ENCODE measurements at places on chromosomes 3 and 15.

- DNase-seq = no peak
Observed at GRCh38 chr3:47337656-47338055, 43.2 kb upstream of the PTPN23 start.

GRCh38 chr3:17747174-17747889, 4.9 kb upstream of the TBC1D5 start:
- DNase-seq = no peak

- no peak for DNase-seq
Observed at GRCh38 chr3:193942516-193943055, 193.4 kb upstream of the HES1 start.

- peak; percentile 18 for DNase-seq
Observed at GRCh38 chr3:127673191-127674100, 694 bp downstream of the ABTB1 start.

- no peak for DNase-seq
Observed at GRCh38 chr3:108079043-108079442, 11.8 kb downstream of the CD47 start.

DNA sequence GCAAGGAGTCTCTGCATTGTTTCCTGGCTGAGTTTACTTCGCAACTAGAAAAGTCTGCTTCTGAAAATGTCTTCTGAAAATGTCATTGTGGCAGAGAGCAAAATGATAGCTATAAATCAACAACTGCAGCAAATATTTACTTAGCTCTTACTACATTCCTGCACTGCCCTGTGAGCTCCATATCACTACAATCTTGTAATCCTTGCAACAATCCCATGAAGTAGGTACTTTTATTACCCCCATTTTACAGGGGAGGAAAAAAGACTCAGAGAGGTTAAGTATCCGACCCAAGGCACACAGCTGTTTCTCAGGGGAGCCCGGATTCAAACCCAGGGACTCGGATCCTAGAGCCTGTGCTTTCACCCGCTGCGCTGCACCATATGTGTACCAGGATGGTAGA, 34.2 kb upstream of the SPTBN5 start:
- no peak for DNase-seq

DNA sequence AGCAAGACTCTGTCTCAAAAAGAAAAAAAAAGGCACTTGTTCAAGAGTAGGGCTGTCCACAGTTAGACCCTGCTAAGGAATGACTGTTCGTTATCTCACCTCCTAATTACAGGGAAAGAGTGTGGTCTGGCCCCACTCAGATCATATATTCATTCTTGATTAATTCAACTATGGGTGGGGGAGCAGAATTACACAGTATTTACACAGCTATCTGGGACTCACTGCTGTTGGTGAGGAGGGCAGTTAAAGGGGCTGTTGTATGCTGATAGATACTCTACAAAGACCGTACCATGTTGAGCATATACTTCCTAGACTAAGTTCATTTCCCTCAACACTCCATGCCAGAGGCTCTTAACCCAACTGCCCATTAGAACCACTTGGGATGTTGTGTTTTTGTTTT, 3.8 kb upstream of the ZNF620 start:
- no peak for DNase-seq

DNA sequence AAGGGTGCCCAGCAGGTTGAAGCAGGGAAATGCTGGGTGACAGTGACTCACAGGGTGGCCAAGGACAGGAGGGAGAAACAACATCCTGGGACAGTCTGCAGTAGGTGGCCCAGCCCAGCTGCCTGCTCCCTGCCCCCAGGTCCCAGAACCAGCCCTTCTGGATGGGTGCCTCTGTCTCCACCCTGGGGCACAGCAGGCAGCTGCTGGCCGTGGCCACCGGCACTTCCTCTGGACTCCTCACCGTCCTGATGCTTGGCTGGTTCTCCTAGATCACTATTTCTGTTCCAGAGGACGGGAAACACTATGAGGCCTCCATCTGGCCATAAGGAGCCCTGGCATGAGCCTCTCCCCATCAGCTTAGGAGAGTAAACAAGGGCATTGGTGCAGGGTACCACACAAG, 258.9 kb downstream of the XXYLT1 start:
- no peak for DNase-seq

GRCh38 chr15:74598126-74598842, 17.4 kb upstream of the CLK3 start:
- DNase-seq = peak; percentile 88

GRCh38 chr15:38545179-38545578, 19.4 kb downstream of the RASGRP1 start:
- no peak for DNase-seq

DNA sequence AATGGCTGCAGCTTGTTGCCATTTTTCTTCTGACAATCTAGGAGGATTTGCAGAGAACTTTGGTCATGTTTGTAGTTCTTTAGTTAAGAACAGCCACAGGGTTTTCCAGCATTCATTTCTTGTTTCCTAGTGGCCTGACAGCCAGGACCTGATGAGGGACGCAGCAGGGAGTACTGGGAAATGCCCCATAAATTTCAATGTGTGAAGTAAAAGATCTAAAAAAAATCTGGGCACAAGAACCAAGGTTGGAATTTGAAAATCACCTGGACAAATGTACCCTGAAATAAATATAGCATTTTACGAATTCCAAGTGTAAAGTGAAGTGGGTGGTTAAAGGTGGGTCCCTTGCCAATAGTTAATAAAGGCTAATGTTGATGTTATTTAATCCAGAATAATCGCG, 195.0 kb downstream of the ZIC1 start:
- no peak for DNase-seq

DNA sequence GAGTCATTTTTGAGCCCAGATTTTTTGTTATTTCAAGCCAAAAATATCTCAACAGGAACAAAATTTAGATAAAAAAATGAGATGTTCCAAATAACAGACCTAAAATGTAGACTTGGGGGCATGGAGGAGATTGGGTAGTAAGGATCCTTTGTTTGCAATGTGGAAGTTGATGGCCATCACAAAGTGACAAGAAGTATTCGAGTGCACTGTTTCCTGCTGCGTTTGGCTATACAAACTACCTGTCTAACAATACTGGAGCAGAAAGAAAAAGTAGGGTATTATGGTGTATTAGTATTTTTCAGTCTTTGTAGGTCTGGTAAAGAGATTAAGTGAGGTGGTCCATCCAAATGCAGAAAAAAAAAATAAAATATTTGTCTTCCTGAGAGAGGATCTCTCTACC, 284.2 kb downstream of the C3orf38 start:
- no peak for DNase-seq

DNA sequence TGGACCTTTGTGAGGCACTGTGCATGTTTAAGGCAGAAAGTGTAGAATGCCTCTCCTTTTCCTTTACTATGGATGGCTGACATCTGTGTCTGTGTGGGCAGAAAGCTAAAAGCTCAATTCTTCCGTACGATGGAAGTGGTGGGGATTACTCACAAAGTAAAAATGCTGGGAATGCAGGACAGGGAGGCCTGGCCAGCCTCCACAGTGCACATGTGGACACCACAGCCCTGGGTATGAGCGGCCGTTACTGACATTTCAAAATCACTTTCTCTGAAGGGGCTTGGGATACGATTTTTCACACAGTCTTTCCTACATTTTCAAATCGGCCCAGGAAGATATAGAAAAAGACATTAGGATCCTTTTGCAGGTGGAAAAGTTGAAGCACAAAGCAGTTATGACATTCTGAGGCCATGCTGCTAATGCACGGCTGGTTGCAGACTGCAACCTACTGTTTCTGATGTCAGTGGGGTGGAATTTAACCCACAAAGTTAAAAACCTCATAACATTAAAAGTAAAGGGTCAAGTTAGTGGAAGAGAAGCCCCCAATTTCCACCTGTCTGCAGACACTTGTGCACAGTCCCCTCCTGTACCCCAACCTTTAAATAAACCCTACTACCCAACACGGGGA, 27.9 kb downstream of the EHD4 start:
- no peak for DNase-seq

- no peak for DNase-seq
Observed at GRCh38 chr3:11145888-11146287, 8.4 kb upstream of the HRH1 start.

DNA sequence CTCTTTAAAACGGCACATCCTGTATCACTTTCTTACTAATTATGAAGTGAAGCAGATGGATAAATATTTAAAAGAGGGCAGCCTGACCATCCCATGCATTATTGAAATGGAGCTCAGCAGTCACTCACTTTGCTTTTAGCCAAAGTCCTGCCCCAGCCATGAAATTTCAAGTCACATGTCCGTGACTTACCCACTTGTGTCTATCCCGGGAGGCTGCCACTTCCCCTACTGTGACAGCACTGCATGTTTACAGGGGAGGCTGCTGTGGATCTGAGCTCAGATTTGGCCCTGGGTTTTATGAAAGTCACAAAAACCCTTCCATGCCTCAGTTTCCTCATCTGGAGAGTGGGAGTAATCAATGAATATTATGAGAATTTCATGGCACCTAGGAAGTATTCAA, 17.9 kb upstream of the LRRK1 start:
- DNase-seq = no peak

- DNase-seq = no peak
Observed at GRCh38 chr3:197953881-197954280, 3.9 kb downstream of the RPL35A start.

Data from stimulated activated CD4-positive, alpha-beta T cell treated with anti-CD3 and anti-CD28 coated beads, Interleukin-12 subunit alpha, Interleukin-12 subunit beta, amount 100 ng/mL, for 24 hours (primary cell).